ENCODE measurements at places on chromosomes 13 and 19.

DNA sequence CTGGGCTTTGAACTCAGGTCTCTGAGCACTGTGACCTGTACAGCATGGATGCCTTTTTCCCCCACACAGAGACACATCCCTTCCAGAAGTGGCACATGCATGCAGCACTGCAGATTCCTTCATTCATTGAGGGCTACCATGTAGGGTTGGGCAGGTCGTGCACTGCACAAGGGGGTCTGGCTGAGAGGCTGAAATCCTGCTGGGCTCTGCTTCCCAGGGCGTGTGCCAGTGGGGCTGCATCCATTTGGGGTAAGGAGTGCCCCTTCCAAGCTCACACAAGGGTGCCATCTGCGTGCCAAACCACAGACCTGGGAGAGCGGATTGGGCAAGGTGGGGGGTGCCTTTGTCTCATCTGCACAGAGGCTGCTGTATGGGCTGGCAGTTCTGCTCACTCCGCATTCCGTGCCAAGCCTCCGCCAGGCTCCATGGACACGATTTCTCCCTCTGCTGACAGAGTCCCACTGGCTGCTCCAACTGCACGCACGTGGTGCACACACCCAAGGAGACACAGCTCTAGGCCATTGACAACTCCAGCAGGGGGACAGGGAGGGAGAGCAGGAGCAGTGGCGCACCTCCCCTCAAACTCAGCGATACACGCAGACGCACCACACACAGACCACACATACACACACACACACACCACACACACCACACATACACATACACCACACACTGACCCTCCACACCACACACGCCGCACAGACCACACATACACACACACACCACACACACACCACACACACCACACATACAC lies 4.5 kb upstream of the SHISA7 start:
- DNase-seq = no peak

- DNase-seq = peak; percentile 75
Measured at GRCh38 chr13:99956473-99957349, 14.9 kb downstream of the ZIC5 start.

DNA sequence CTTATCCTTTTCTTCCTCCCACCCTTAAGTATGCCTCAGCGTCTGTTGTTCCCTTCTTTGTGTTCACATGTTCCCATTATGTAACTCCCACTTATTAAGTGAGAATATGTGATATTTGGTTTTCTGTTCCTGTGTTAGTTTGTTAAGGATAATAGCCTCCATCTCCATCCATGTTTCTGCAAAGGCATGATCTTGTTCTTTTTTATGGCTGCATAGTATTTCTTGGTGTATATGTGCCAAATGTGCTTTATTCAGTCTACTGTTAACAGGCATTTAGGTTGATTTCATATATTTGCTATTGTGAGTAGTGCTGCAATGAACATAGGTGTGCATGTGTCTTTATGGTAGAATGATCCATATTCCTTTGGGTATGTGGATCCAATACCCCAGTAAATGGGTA lies 3.2 kb upstream of the ZNF441 start:
- DNase-seq = no peak

- no peak for DNase-seq
Measured at GRCh38 chr19:6610934-6611852, 20.2 kb upstream of the CD70 start.

DNA sequence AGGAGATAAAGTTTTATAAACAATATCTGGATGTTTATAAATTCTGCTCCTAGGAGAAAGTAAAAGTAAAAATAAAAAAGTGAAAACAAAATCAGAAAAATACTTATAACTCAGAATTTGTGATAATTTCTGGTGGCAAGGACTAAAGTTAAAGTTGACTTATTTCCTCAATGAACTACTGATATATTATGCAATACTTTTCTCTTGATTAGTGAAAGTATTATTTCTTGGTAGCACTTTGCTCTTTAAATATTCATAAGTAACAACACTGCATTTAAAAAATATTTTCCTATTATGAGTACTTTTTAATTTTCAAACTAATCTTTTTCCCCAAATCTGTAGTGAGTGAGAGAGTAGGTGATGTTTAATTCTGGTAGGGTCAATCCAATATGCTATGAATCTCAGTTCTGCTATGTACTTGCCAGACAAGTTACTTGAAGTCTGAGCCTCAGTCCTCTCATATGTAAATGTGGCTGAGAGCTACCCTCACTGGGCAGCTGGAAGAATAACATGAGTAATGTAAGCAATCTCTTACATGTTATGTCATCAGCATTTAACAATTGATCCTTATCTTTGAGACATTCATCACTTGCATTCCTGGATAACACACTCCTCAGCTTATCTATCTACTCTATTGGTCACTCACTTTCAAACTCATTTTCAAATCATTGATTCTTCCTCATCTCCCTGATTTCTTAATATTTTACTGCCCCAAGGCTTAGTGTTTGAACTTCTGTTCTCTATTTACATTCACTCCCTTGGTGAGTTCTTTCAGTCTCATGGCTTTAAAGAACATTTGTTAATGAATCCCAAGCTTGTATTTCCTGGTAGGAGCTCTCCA lies 239.0 kb downstream of the RGCC start:
- DNase-seq = no peak

DNA sequence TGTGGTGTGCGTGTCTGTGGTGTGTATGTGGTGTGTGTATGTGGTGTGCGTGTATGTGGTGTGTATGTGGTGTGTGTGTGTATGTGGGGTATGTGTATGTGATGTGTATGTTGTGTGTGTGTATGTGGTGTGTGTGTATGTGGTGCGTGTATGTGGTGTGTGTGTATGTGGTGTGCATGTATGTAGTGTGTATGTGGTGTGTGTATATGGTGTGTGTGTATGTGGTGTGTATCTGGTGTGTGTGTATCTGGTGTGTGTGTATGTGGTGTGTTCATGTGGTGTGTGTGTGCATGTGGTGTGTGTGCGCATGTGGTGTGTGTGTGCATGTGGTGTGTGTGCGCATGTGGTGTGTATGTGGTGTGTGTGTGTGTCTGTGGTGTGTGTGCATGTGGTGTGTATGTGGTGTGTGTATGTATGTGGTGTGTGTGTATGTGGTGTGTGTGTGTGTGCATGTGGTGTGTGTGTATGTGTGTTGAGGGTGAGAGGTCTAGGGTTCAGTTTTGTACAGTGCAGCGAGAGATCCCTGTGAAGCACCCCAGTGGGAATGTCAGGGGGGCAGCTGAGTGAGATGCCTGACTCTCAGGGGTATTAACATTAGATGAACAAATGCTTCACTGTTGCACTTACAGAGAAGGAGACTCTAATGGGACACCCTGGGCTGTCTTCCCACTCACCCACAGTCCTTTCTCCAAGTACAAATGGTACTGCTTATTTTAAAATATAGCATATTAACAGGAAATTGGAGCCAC lies 61.3 kb upstream of the MEDAG start:
- no peak for DNase-seq

DNA sequence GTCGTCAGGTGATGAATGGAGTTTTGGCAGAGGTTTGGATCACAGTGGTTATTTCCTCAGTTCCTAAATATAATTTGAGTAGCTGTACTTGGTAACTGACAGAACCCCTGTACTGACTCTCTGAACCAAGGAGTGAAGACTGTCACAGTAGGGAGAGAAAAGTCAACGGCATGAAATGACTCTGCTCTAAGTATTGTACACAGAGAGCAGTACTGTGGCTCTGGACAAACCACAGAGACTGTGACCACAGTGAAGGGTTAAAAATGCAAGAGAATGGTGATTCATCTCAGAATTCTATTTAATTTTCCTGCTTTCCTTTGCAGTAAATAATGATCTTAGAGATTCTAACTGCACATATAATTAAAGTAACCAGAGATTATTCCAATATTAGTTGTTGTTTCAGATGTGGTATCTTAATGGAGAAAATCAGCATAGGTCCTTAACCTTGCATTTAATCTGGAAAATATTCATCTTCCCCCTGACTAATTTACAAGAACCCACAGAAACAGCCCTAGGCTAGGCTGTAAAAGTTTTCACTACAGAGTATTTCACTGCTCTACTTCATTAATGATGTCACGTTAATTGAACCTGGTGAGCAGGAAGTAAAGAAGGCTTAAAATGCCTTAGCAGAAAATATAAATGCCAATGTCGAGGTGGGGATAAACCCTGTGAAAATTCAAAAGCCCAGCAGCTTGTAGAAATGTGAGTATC lies 221.9 kb downstream of the LIG4 start:
- DNase-seq = no peak

- no peak for DNase-seq
Measured at GRCh38 chr19:8445488-8446001, 770 bp downstream of the HNRNPM start.

DNA sequence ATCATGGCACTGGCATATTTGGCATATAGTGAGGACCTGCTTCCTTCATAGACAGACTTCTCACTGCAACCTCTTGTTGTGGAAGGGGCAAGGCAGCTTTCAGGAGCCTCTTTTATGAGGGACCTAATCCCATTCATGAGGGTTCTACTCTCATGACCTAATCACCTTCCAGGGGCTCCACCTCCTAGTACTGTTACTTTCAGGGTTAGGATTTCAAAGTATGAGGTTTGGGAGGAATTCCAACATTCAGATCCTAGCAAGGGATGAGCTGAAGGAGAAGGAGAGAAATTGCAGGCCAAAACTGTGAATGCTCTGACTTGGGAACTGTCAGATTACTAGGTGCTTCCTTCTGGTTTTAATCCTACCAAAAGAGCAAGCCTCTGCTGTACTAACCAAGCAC lies 87.8 kb downstream of the LMO7 start:
- no peak for DNase-seq

DNA sequence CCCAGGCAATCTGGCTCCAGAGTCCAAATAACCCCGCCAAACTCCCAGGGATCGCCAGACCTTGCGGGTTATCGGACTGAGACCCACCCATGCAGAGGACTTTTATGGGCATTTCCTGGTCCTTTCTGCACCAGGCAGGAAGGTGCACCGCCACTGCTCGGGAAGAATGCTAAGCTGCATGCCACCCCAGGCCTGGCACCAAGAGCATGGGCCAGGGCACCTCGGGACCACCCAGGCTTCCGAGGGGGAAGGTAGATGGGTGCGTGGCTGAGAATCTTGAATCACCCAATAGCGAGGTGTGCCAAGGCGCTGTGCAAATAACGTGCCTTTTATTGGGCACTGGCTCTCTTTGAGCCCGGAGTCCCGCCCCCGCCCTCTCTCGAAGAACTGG lies 422 bp upstream of the ZNF575 start:
- peak; percentile 3 for DNase-seq

DNA sequence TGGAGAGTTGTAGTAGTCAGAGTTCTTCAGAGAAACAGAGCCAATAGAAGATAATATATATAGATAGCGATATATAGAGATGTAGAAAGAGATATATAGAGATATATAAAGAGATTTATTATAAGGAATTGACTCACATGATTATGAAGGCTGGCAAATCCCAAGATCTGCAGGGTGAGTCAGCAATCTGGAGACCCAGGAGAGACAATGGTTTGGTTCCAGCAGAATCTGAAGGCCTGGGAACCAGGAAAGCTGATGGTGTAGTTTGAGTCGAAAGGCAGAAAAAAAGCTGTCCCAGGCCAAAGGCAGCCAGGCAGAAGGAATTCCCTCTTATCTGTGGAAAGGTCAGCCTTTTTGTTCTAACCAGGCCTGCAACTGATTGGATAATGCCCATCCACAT lies 194.1 kb downstream of the NUFIP1 start:
- no peak for DNase-seq

- no peak for DNase-seq
Measured at GRCh38 chr13:79034341-79034740, 371.7 kb downstream of the RBM26 start.

DNA sequence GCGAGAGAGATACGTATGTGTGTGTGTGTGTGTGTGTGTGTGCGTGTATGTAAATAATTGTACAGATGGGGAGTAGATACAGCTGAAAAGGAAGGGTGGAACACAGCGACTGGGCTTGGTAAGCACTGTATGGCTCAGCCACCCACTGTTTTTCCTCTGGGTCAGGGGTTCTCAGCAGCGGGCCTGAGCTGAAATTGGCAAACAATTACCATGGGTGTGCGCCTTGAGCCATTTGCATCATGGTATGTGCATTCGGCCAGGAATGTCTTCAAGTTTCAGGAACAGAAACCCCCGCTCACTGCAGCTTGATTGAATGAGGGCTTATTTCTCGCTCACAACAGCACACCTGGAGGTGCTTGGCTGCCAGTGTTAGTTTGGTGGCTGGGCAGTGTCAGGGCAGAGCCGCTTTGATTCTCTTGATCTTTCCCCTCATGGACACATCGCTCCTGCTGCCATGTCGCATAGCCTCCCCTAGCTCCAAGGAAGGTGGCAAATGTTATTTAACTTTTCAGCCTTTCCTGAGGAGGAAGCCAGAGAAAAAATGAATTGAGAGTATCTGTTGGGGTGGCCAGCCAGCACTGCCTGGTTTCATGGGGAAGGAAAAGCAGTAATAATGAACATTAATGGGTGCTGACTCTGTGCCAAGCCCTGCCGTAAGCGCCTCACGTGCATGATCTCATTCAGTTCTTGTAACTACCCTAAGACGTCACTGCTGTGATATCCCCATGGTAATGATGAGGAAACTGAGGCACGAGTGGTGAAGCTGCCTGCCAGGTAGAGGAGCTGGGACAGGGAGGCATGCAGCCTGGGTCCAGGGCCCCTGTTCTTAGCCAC lies 126.9 kb downstream of the SIPA1L3 start:
- DNase-seq = peak; percentile 20

DNA sequence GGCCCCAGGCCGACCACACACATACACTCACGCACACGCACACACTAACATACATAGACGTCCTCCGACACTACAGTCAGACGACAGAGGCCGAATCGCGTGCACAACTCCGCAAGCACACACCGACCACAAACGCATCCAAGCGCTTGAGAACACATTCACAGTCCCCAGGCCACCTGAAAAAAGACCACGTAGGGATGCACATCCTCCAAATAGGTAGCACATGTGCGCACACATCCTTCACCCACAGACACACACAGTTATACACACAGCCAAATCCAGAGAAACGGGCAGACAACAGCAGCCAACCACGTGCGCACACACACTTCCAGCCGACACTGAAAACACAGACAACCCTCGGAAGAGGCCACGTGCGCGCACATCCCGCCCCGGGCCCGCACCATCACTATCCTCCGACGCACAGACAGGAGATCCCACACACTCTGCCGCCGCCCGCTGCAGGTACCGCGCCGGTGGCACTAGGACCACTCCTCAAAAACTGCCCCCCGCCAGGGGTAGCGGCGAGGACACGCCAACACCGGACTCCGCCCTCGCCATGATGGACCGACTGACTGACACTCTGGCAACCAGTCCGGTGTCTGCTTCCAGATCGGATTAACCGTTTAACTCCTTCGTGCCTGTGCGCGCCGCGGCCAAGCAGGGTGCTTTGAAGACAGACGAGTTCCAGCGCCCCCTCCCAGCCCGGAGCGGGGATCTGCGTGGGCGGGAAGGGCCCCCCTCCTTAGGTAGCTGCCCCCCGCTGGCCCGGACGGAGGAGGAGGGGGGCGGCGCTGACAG lies 493 bp upstream of the PDE4A start:
- no peak for DNase-seq

GRCh38 chr13:21077788-21078353 lies 16.5 kb upstream of the LATS2 start:
- peak; percentile 71 for DNase-seq

Measured in left lung (tissue), 14 donors.